ENCODE measurements at places on chromosomes 2 and 18.

DNA sequence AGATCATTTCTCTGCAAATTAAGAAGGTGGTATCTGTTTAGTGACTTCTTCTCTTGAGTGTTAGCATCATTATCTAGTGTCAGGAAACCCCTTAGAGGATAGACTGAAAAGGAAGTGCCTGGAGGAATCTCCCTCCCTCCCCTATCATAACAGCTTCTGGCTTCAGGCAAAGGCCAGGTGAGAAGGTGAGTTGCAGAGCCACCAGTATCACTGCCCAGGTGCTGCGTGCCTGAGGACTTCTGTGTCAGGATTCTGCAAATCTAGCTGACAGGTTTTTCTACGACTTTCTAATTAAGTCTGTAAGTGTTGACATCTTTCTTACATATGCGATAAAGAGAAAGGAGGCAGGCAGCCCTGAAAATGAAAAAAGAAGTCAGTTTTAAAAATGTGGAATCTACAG, 111.9 kb downstream of the CCDC85A start:
- DNase-seq = no peak

DNA sequence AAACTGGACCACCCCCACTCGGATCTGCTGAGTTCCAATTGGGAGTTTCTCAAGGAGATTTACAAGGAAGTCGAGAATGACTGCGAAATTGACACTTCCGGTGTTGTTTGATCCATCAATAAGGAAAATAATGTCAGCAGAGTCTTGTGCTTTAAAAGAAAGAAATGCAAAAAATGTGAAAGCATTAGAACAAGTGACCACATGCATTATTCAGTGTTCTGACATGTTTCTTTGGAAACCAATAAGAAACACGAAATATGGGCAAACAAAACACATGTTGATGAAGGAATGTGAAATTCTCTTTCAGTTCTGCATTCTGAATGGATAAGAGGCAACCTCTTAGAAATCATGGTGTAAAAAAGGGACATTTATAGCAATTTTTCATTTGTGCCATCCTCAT, 25.9 kb downstream of the COL6A3 start:
- no peak for DNase-seq

DNA sequence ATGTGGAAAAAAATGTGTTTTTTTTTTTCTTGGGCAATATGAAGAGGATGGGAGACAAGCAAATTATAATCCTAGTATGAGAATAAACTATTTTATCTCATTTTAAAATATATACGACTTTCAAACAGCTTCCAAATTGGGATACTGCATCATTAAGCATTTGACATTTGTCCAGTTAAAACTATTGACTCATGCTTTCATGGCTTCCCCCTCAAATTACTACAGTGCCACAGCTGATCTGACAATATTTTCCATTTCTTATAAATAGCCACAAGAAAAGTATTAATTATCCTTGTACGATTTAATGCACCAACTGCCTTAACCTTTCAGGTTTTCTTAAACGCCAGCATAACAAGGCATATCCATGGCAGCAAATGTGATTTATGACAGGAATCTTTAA, 1134.8 kb upstream of the ZEB2 start:
- no peak for DNase-seq

GRCh38 chr2:238155761-238156694, 2.7 kb upstream of the ERFE start:
- no peak for DNase-seq

DNA sequence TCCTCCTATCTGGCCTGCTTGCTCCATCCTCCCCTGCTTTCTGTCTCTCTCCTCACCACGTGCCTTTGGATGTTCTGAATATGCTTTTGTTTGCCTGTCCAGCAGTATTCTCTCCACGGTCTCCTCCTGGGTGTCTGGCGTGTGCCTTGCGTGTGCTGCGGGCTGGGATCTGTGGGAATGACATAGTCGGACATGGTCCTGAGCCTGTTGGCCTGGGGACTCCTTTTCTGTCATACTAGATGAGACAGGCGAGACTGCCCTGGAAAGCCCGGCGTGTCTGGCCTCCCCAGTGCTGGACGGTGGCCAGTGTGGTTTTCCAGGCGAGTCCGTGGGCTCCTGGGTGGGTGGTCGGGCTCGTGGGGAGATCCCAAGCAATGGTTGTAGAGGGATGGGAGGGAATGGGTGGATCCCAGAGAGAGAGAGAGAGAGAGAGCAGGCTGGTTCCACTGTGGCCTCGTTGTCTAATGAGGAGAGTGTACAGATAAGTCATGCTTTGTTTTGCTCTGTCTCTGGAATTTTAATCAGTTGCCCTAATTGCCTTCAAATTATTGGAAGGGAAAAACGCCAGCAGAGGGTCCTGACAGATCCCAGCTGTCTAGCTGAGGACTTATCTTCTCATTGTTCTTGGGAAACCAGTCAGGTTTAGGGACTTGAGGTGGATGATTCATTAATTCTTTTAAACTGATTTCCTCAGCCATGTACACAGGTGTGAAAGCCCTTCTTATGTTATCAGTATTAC, 58.3 kb downstream of the HPCAL1 start:
- DNase-seq = no peak

GRCh38 chr2:157174321-157174720, 83.2 kb upstream of the GALNT5 start:
- DNase-seq = no peak

DNA sequence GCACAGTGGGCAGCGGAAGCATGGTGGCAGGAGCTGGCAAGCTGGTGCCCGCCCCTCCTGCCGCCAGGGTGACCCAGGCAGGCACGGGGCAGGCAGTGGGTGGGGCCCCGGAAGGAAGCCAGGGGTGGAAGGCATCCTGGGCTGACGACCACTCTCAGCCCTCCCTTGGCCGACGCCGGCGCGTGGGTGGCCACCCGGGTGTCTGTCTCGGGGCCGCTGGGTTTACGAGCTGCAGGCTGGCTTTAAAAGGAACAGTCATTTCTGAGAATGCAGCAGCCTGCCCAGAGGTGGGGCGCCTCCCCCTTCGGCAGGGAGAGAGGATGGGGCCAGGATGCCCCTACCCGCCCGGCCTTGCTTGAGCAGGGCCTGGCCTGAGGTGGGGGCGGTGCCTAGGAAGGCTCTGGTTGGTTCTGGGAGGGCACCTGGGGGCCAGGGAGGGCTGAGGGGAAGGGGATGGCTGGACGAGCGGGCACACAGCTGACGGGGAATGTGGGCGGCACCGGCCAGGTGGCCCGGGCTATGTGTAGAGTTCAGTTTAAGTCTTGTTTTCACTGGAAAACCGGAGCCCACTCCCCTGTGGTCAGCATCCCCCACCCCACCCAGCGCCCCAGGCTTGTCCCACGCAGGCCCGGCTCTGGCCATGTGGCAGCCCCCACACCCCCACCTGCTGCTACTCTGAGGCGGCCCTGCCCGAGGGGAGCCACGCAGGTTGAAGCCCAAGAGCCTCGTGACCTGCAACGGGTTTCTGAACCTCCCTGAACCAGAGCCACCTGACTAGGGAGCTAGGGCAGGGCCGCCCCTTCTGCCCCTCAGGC, 6.3 kb downstream of the BOK start:
- no peak for DNase-seq

DNA sequence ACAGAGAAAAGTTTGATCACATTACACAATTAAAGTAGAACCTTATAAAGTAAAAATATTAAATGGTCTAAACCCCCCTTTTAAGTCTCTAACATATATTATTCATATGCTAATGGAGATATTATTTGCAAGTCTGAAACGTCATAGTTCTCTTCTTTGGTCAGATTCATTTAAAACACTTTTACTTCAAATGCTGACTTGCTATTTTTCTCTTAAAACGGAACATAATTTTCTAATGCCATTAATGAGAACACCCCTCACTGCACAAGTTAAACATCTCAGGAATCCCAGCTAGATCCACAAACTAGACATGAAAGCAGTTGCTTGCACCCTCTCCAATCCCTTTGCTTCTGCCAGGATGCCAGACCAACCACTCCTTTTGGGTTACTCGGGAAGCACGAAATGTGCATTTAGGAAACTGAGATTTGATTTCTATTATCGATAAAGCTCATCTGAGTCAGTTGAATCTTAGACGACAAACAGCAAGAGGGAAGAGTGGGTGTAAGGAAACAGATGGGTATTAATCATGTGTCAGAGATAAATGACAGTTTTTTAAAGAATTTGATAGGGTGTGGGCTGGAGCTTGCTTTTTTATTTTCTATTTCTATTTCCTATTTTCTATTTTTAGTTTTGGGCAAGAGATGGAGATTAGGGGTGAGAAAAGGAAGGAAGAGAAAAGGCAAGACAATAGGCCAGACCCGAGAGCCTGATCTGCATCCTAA, 1.5 kb downstream of the ADD2 start:
- DNase-seq = no peak

GRCh38 chr2:105070010-105070865, 32.4 kb downstream of the MRPS9 start:
- DNase-seq = no peak

GRCh38 chr18:58336605-58337004, 292.3 kb downstream of the ALPK2 start:
- DNase-seq = no peak

GRCh38 chr2:12719400-12720277, 2.9 kb downstream of the TRIB2 start:
- DNase-seq = no peak

DNA sequence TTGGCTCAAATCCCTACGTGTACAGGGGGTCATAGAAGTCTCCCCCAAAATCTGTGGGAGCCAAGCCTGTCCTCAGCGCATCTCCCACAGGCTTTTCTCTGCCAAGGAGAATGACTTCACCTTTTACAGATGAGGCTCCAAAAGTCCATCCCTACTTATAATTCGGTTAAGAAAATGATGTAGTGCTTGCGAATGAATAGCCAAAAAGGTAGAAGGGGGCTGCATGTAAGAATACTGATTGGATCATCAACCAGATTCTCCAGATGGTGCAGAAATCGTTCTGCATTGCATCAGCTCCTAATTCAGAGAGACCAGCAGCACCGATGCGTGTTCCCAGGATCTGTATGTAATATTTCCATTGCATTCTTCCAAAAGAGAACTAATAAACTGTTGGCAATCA, 91.9 kb downstream of the EPHA4 start:
- DNase-seq = no peak

GRCh38 chr2:161159456-161160225, 587 bp upstream of the TANK start:
- no peak for DNase-seq

DNA sequence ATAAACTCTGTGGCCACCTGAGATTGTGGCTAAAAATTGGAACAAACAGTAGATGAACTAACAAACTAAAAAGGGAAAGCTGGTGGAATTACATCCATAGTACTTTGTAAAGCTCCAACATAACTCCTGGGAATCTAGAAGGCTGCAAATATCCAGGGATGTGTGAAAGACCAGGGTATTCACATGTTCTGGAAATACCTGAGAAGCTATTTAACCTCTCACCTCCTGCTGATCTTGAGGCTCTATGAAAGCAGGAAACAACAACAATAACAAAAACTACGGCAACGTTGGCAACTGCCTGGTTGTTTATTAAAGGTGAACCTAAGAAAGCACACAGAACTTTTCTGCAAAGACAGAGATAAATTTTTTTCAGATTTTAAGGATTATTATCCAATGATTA, 171.3 kb downstream of the CCDC178 start:
- no peak for DNase-seq

- DNase-seq = no peak
These were observed 97.4 kb downstream of the DDX1 start for GRCh38 chr2:15688924-15689568.

DNA sequence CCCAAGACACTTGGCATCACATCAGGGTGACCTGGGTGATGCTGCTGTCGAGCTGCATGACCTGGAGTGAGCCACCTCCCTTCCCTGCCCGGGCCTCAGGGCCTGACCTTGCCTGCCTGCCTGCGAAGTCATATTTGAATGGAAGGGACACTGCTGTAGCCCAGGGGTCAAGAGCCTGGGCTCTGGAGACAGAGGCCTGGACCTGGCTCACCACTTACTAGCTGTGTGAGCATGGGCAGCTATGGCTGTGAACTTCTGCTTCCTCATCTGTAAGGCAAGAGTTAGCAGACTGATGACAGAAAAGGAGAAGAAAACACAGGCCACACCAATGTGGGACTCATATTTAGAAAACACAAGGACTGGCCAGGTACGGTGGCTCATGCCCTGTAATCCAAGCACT, 118.7 kb downstream of the ZFP36L2 start:
- no peak for DNase-seq

DNA sequence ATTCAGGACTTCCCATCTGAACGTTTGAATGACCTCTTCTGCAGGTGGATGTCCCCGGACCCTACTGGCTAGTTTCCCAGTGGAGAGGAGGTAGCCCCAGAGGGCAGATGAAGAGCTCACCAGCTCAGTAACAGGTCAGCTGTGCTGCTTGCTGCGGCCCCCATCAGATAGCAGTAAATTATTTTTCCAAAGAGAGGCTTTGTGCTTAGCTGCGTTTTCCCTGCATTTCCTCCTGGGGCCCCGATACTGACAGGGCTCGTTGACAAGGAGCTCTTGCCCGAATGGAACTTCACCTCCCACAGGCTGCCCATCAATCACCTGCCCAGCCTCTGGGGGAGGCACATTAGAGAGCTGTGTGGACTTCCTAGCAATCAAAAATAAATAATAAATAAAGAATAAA, 185.8 kb downstream of the DOK6 start:
- no peak for DNase-seq

DNA sequence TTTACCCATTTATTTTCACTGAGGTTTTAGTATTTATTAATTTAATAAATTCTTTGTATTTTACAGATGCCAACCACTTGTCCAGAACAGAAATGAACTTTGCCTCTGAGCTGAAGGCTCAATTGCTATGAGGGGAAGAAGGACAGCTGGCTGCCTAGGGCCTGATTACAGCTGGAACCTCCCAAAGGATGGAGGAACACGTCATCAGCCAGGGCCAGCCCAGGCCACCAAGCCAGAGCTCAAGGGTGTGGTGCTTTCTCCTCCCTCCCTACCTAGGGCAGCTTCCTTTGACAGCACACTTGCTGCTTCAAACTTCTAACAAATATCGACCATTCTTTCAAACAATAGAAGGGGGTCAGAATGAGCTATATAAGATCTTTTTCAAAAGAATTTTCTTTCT, 19.7 kb upstream of the RIOK3 start:
- DNase-seq = no peak

GRCh38 chr2:216478151-216478550, 20.5 kb upstream of the RPL37A start:
- no peak for DNase-seq

GRCh38 chr2:38214209-38214717, 138.3 kb upstream of the CYP1B1 start:
- DNase-seq = no peak

DNA sequence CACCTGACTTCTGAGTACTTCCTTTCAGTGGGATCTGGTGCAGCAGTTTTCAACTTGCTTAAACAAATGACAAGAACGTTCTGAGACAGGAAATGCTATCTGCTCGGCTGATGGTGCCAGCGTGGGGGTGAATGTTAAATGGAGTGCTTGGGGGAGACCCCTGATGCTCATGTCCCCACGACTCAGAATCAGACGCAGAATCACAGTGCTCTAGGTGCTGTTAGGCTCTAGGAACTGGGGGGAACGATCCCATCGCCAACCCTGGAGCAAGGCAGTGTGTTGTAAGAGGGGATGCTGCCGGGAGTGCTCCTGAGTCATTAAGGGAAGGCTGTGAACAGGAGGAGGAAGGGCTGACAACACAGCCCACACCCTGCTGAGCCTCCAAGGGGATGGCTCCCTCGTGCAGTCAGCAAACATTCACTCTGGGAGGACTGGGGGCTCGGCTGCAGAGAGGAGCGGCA, 34.1 kb upstream of the KCNF1 start:
- no peak for DNase-seq

Data from CD4-positive, alpha-beta T cell treated with Interleukin-4 for 4 hours (primary cell).